ENCODE measurements at places on chromosomes 3 and 15.

GRCh38 chr3:61537366-61537765, 24.0 kb upstream of the PTPRG start:
- no peak for DNase-seq

GRCh38 chr3:80000022-80000421, 232.2 kb upstream of the ROBO1 start:
- no peak for DNase-seq

- no peak for DNase-seq
Measured at GRCh38 chr3:188472336-188472735, 318.4 kb downstream of the LPP start.

DNA sequence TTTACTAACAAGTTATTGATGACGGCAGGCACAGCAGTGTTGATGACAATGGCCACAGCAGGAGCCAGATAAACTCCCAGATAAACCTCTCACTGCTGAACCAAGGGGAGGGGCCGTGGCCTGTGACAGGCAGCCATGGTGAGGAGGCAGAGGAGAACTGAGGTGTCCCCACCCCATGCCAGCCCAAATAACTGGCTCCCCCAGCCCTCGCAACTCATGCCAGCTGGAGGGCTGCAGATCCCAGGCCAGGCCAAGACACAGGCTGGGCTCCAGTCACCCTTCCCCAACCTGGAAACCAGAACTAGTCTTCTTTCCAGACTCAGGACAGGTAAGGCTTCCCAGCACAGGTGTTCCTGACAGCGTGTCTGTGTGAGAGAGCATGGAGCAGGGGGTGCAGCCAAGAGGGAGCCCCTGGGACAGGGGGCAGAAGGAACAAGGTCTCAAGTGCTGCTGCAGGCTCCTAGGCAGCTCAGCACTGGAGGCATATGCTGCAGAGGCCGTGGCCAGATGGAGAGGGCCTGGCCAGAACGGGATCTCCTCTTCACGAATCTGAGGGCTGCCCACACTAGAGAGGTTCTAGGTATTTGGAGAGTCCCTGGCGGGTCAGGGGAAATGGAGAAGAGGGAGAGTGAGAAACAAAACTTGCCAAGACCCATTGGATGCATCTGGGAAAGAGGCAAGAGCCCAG, 15.9 kb downstream of the PLA2G4F start:
- no peak for DNase-seq

DNA sequence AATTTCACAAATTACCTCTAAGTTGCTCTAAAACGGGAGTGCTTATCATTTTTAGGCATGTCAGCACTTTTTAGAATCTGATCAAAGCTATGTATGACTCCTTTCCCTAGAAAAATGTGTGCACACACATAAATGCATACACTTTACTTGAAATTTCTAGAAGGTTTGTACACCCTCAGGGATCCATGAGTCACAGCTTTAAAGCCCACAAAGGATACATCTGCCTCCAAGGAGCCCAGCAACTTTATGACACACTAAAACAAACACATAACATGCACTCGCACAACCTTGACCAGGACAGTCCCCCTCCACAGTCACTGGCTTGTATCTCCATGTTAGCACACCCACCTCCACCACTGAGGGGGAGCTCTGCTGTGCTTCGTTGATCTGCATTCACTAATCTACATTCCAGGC, 722.0 kb upstream of the CFAP20DC start:
- DNase-seq: no peak

- DNase-seq: no peak
Measured at GRCh38 chr3:187931101-187931500, 185.8 kb upstream of the BCL6 start.

GRCh38 chr15:80384432-80384831, 19.8 kb upstream of the ARNT2 start:
- no peak for DNase-seq

- no peak for DNase-seq
Measured at GRCh38 chr15:57213862-57214261, 162.4 kb upstream of the CGNL1 start.

DNA sequence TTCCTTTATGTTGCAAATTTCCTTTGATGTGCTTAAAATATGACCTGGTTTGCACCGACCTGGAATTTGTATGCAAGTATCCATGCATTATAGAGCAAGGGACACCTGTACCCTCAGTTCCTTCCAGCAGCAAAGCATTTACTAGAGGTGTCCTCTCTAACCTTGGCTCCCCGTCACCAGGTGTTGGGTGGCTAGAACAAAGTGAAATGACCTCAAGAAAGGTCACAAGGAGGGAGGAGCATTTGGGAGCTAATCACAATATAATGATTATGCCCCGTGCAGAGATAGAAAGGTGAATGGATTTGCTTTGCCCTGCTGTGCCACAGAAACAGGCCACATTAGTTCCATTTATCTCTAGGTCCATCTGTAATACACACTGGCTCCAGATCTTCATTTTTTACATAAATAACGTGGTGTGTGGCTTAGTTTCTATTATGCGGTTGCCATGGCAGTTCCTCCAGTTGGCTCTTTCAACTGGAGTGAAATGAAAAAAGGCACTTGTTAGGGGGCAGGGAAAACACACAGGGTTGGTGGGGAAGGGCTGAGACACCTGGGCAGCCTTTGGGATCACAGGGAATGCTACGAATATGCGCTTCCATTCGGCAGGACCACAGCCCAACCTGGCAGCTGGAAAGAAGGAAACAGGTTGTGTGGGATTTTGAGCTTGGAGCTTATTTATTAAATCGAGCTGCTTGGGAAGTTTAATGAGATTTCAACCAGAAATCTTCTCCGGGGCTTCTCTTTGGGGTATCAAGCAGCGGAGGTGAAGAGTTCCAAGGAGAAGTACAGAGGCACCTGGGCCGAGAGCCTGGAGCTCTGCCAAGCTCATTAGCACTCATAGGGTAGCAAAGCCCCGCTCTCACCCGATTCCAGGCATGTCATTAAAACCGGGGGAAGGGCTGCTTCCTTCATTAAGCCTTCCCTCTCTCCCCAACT, 233.5 kb upstream of the ST8SIA2 start:
- DNase-seq: no peak

DNA sequence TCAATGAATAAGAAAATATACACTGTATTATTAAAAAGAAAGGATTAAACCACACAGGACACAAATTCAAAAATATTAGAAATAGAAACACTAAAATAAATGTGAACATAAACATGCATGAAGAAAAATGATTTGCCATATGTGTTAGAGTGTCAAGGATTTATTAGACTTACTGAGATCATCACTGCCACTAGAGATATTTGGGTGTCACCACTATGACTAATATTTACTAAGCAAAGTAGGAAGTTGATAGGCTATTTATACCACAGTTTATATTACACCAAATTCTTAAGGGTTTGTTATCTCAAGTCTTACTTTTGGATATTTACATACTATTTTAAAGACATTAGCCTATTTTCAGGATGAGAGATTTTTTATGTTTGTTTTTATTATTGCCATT, 575.0 kb upstream of the SGO1 start:
- DNase-seq: no peak

DNA sequence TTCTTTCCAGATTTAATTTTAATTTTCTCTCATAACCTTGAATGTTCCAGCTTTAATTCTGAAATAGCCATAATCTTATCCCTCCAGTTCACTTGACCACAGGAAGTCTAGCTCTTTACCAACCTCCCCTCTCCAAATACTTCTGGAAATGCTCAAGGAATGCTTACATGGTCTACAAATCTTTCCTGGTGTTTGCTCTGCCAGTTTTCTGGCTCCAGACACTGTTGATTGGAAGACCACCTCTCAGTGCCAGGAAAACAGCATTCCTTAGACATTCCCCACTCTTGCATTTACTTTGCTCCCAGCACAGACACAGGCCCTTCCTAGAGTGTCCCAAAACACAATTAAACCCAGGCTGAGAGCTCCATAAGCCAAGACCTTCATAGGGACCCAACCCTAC, 98.6 kb downstream of the MESD start:
- no peak for DNase-seq

- DNase-seq: no peak
Measured at GRCh38 chr3:143412084-143412483, 292.5 kb downstream of the CHST2 start.

DNA sequence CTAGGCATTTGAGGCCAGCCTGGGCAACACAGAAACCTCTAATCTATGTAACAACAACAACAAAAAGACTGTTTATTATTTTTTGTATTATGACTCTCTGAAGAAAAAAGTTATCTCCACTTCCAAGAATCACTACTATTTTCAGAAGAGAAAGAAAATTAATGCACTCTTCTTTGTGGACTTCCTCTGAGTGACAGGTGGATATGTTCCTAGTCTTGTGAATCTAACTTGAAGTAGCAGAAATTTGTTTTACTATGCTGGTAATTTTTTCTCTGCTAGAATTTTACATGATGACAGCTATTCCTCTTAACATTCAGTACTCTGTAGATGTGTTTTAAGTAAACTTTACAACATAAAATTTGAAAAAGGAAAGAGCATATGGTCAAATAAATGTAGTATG, 16.7 kb downstream of the DYNC1LI1 start:
- no peak for DNase-seq

- DNase-seq: no peak
Measured at GRCh38 chr3:16937326-16937845, 52.6 kb downstream of the PLCL2 start.

DNA sequence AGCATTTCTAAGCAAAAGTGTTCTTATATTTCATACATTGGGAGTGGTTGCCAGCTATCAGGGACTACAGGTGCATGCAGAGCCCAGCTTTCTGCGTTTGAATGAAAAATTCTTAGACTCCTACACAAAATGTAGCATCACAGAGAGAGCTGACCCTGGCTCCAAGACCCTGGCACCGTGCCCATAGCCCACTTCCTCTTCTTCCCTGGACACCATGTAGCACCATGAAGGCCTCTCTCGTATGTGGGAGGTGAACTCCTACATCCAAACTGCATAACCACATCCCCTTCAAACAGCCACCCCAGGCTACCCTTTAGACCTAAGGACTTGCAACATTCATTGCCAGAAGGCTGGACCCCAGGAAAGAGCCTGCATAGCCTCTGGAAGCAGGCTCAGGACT, 35.8 kb upstream of the ATOSA start:
- DNase-seq: no peak

- DNase-seq: no peak
Measured at GRCh38 chr15:56568466-56569167, 103.7 kb upstream of the MNS1 start.

GRCh38 chr3:122516846-122517360, 2.2 kb upstream of the KPNA1 start:
- no peak for DNase-seq

DNA sequence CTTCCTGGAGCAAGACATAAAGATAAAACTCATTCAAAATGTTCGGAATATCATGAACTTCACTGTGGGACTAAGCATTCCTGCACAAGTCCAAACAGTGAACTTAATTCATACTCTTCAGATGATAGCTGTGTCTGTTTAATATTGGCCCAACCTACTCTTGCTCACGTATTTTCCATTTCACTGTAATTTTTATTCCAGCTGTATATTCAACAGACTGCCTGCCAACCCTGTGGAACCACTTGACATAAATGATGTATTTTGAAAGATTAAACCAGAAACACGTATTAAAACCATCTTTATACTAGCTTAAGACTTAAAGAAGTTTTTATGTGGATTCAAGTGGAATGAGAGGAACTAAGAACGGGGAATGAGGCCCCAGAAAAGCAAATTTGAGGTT, 172.5 kb downstream of the TMEM108 start:
- no peak for DNase-seq

- DNase-seq: no peak
Measured at GRCh38 chr3:124140746-124141145, 148.8 kb upstream of the ROPN1 start.

DNA sequence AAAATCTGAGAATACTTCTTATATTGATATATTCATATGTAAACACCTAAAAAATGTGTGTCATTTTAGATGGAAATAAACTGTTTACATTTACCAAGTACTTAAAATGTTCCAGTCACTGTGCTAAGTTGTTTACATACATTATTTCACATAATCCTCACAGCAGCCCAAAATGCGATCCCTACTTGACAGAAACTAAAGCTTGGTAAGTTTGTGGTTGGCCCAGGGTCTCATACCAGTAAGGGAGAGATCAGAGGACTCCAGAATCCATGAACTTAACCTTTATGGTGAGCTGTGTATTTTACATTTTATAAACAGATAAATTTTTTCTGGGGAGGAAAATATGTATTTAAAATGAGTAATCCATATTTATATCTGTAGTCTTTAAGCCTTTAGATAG, 51.2 kb downstream of the SLC25A26 start:
- DNase-seq: no peak

DNA sequence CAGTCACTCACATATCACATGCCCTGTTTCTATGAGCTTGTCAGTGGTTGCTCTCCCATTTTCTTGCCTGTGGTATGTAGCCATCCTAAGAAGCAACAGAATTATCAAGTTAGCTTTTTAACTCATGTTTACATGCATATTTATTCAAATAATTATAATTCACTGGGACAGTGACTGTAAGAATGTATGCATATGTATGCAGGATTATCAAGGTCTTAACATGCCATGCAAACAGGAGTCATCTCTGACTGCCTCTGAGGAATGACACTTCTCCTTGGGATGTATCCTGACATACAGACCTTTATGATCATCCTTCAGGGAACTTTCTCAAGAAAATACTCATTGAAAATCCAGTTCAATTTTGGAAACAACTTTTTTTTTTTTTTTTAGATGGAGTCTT, 240.9 kb downstream of the CPNE4 start:
- no peak for DNase-seq

DNA sequence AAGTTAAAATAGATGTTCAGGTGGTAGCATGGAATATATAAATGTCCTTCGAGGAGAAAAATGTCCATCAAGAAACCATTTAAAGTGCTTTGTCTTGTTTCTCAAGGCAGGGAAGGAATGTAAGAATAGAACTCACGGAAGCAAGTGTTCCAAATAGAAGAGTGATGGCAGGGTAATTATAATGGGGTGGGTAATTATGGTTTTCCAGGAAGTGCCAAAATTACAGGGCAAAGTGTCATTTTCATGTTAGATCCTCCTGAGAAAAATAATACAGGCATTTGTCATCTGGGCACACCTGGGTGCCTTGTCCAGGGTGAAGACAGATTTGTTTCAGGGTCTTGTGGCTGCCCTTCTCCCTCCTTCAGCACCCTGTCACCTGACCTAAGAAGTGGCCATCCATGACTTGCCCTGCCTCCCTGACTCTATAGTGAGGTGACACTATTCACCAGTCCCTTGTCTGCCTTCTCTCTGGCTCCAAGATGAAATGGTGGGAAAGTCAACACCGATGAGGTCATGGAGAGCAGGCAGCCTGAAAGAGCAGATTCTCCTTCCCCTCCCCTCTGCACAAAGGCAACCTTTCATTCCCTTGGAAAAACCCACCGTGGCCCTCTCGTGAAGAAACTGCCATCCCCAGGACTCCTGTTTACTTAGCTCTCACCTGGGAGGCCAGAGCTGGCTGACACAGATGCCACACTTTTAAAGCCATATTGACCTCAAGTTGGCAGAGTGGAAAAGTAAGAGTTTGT, 45.1 kb upstream of the AMOTL2 start:
- no peak for DNase-seq

- no peak for DNase-seq
Measured at GRCh38 chr3:14344351-14344750, 58.1 kb upstream of the SLC6A6 start.

DNA sequence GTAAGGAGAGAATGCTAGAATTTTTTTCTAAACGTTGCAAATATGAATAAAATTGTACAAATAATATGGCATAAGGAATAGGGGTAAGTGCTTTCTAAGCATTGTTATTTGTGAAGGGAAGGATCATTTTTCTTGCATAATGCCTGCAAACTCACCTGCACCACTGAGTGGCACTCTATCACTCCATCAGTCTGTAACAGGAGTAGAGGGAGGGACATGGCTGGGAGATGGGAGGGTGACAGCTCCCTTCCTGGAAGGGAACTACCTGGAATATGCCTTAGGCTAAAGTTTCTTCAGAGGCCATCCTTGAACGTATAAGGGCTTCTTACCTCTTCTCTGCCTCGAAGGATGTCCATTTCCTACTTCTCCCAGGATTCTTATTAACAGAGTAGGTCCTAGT, 3.0 kb downstream of the NAALADL2 start:
- DNase-seq: no peak
